ENCODE measurements at places on chromosomes 5 and 9. TPM values are rescaled to one million over a fixed set of nuclear protein-coding genes. Genes with fewer than 3 reads are reported as not detected.

DNA sequence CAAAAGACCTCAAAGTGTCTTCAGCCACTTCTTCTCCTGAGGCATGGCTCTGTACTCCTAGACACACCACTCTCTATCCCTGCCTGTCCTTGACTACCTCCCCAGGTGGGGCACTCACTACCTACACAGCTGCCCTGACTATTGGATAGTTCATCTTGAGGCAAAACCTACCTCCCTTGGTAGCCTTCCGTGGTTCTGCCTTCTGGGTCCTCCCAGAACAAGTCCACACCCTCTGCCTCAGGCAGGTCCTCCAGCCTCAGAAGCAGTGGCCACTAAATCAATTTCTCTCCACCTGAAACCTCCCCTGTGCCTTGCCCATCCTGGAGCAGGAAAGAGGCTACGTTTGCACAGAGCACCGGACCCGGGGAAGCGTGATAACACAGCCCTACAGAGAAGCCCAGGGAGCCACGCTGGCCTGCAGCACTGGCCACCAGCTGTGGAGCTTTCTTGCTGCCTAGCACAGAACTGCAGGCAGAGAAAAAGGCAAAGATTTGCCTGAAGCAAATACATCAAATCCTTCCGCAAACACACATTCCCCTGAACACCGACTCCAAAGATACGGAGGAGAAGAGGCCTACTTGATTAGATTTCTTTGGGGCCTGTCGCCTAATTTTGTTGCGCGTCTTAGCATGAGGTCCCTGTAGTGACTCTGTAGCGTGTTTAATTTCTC lies 141.8 kb downstream of the C9orf50 start:
- no peak overlapping the region for H3K4me3 ChIP-seq
- no peak for DNase-seq
- peak overlapping the region; percentile 100 for H3K27ac ChIP-seq
- no peaks in the 10 kb centered on the region for H3K27me3 ChIP-seq

DNA sequence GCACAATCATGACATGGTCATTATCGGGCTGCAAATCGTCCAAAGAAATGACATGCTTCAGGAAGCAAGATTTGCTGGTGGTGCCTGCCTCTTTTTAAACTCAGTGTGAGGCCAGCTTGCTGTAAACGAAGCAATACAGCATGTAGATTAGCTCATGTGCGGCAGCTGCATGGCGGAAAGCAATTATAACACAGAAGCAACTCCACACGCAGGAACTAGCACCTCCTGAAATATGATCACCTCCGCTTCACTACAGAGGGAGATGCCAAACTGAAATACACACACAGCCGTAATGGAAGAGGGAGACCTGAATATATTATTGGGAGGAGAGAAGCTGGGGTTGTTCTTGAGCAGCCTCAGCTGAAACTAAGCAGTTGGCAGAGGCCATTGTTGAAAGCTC lies 312.5 kb downstream of the PSAT1 start:
- H3K36me3 ChIP-seq, result no peaks in the 10 kb centered on the region
- DNase-seq, result no peak
- no peak overlapping the region for H3K27ac ChIP-seq
- no peaks in the 10 kb centered on the region for H3K27me3 ChIP-seq
- no peaks in the 10 kb centered on the region for H3K4me1 ChIP-seq

DNA sequence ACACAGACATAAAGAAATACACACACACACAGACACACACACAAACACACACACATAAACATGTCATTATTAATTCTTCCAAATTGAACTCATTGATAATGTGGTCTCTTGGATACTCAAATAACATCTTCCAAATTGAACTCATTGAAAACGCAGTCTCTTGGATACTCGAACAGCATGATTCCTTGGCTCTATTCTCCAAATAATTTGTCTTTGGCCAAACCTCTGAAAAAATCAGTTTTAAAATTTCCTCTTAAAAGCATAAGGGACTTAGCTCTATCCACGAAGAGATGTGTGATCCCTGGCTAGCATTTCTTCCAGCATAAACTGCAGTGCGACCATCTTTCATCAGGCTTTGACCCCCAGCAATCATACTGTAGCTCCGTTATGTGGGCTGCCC lies 296.6 kb downstream of the IRX2 start:
- no peaks in the 10 kb centered on the region for H3K27me3 ChIP-seq
- no peaks in the 10 kb centered on the region for H3K4me1 ChIP-seq
- no peaks in the 10 kb centered on the region for H3K36me3 ChIP-seq
- H3K4me3 ChIP-seq, result no peak overlapping the region
- H3K27ac ChIP-seq, result no peak overlapping the region

GRCh38 chr9:134635351-134636148 lies 6.1 kb upstream of the COL5A1 start:
- DNase-seq, result peak; percentile 12
- no peaks in the 10 kb centered on the region for H3K36me3 ChIP-seq
- H3K4me3 ChIP-seq, result no peak overlapping the region
- H3K27me3 ChIP-seq, result no peaks in the 10 kb centered on the region

DNA sequence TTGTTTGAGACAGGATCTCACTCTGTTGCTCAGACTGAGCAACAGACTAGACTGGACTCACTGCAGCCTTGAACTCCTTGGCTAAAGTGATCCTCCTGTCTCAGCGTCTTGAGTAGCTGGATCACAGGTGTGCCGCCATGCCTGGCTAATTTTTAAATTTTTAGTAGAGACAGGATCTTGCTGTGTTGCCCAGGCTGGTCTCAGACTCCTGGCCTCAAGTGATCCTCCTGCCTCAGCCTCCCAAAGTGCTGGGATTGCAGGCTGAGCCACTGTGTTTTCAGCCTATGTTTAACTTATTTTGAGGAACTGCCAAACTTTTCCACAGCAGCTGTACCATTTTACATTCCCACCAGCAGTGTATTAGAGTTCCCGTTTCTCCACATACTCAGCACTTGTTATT lies 16.8 kb downstream of the NDFIP1 start:
- no peaks in the 10 kb centered on the region for H3K4me1 ChIP-seq
- no peaks in the 10 kb centered on the region for H3K27me3 ChIP-seq
- H3K36me3 ChIP-seq, result no peaks in the 10 kb centered on the region
- no peak overlapping the region for H3K4me3 ChIP-seq

- H3K27ac ChIP-seq, result no peak overlapping the region
- no peaks in the 10 kb centered on the region for H3K4me1 ChIP-seq
These were observed 10.4 kb upstream of the TOMM5 start for GRCh38 chr9:37602817-37603216.

DNA sequence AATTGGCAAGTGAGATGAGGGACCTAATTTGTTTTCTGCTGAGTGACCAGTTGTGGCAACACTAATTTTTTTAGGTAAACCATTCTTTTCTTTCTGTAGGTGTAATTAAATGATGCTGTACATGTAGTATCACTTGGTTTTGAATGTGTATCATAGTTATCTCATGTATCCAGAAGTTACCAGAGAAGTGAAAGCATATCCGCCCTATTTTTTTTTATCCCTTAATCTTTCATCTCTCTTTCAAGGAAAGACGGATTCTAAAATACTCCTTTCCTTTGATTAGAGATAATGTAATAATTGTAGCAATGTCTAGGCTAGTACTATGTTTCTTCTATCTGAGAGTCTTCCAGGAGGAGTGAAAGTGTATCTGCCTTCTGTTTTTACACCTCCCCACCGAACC lies 7.1 kb downstream of the KDM3B start:
- DNase-seq, result no peak
- H3K36me3 ChIP-seq, result no peaks in the 10 kb centered on the region
- no peak overlapping the region for H3K27ac ChIP-seq
- peaks cover 9% of the 10 kb centered on the region for H3K4me1 ChIP-seq
- H3K27me3 ChIP-seq, result no peaks in the 10 kb centered on the region

DNA sequence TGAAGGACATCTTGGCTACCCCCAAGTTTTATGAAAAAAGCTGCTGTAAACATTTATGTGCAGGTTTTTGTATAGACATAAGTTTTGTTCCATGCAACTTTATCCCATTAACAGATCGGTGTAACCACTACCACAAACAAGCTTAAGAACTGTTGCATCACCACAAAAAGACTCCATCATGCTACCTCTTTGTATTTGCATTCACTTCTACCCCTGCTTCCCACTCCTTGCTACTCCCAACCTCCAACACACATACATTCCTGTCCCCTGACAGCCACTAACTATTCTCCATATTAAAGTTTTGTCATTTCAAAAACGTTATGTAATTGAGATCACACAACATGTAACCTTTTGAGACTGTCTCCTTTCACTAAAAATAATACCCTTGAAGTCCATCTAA lies 57.8 kb upstream of the LHFPL2 start:
- H3K4me3 ChIP-seq, result no peak overlapping the region
- no peaks in the 10 kb centered on the region for H3K27me3 ChIP-seq
- DNase-seq, result no peak
- H3K4me1 ChIP-seq, result no peaks in the 10 kb centered on the region
- no peaks in the 10 kb centered on the region for H3K36me3 ChIP-seq

GRCh38 chr5:124343451-124343867 lies 403.0 kb downstream of the ZNF608 start:
- no peak overlapping the region for H3K27ac ChIP-seq
- no peak for DNase-seq
- H3K36me3 ChIP-seq, result no peaks in the 10 kb centered on the region
- H3K4me1 ChIP-seq, result no peaks in the 10 kb centered on the region
- no peaks in the 10 kb centered on the region for H3K27me3 ChIP-seq
- H3K4me3 ChIP-seq, result no peak overlapping the region

DNA sequence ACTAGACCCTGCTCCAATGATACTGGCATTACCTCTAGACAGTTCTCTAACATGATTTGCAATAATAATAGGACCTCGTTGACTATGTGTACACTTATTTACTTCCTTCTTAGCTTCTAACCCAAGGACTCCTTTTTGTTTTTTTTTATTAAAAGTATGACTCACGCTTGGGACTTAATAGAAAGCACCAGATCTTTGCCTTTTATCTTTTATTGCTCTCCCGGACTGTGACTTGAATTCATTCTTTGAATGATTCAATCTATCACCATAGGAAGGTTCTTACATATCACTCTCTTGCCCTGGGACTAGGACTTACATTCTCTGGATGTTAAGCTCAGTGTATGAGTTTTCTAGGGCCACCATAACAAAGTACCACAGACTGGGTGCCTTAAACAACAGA lies 9.0 kb downstream of the C9 start:
- no peak for DNase-seq
- H3K4me3 ChIP-seq, result no peak overlapping the region
- no peaks in the 10 kb centered on the region for H3K4me1 ChIP-seq
- no peaks in the 10 kb centered on the region for H3K27me3 ChIP-seq
- H3K27ac ChIP-seq, result no peak overlapping the region

- no peak overlapping the region for H3K4me3 ChIP-seq
- H3K36me3 ChIP-seq, result no peaks in the 10 kb centered on the region
- H3K4me1 ChIP-seq, result no peaks in the 10 kb centered on the region
- H3K27me3 ChIP-seq, result no peaks in the 10 kb centered on the region
These were observed 114.5 kb downstream of the MAT2B start for GRCh38 chr5:163619951-163620350.

GRCh38 chr5:67095346-67096171 lies 101.0 kb downstream of the CD180 start:
- peak overlapping the region; percentile 74 for H3K27ac ChIP-seq
- no peaks in the 10 kb centered on the region for H3K27me3 ChIP-seq
- peak overlapping the region; percentile 12 for H3K4me3 ChIP-seq
- no peaks in the 10 kb centered on the region for H3K36me3 ChIP-seq

GRCh38 chr9:83342006-83342405 lies 196.2 kb downstream of the FRMD3 start:
- H3K27me3 ChIP-seq, result no peaks in the 10 kb centered on the region
- no peaks in the 10 kb centered on the region for H3K36me3 ChIP-seq
- H3K4me3 ChIP-seq, result no peak overlapping the region
- DNase-seq, result no peak

The SLC6A19 gene
- total RNA-seq, result not detected

The MAST4 gene
- 8.2 TPM for total RNA-seq

The DBN1 gene
- total RNA-seq, result 61.5 TPM

The RNF183 gene
- total RNA-seq, result not detected

The CD180 gene
- not detected for total RNA-seq

The IL3 gene
- not detected for total RNA-seq

The STC2 gene
- not detected for total RNA-seq

The PDLIM4 gene
- total RNA-seq, result 14.1 TPM

The GEMIN5 gene
- total RNA-seq, result 15.6 TPM

The FGF1 gene
- total RNA-seq, result 1.7 TPM
